ENCODE measurements at places on chromosomes 7 and 10. TPM values are rescaled to one million over a fixed set of nuclear protein-coding genes. Genes with fewer than 3 reads are reported as not detected.

Gene ZNF853
- 5.0 TPM for total RNA-seq

DNA sequence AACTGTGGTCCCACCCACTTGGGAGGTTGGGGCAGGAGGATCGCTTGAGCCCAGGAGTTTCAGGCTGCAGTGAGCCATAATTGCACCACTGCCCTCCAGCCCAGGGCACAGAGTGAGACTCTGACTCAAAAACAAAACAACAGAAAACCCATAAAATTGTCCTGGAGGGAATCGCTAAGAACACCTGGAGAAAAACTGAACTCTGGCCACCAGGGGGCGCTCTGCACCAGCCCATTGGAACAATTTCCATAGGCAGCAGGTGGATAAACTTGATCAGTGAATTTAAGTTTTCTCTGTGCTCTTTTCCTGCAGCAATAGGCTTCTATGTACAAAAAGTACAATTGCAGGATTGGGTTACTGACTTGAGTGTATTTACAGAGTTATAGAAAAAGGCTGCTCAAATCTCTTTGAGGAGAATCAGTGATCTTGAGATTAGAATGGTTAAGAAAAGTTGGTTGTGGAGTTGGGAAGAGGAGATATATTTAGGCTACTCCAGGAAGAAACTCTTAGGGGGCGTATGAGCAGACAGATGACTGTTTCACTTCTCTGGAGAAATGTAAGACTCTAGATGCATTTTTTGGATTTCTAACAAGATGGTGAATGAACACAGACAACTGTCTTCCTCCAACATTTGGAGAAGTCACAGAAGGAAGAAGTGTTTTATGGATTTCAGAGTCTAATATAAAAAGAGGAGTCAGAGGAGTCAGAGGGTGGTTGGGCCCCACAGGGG is 274.9 kb upstream of the GALNT17 start:
- H3K36me3 ChIP-seq = no peaks in the 10 kb centered on the region
- H3K4me1 ChIP-seq = no peaks in the 10 kb centered on the region
- H3K27me3 ChIP-seq = no peaks in the 10 kb centered on the region

DNA sequence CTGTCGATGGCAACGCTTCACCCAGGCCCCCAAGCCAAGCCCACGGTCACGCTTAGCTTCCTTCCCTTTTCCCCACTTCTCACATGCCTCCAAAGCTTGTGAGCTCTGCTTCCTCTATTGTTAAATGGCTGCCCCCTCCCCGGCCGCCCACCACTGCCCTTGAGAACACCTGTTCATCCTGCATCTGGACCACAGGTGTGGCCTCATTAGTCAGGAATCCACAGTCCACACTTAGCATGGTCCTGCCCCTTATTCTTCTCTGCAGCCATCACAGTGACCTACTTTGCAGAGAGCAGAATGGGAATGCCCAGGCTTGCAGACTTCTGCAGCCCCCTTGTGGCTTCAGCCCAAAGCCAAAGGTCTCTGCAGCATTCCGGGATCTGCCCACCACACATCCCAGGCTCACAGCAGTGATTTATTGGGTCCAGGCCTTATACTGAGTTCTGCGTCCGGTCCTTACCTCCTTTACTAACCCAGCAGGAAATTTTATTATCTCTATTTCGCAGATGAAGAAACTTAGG is 66.9 kb downstream of the PTPRE start:
- H3K27me3 ChIP-seq = no peaks in the 10 kb centered on the region
- H3K27ac ChIP-seq = no peak overlapping the region
- H3K36me3 ChIP-seq = no peaks in the 10 kb centered on the region
- H3K4me1 ChIP-seq = peaks cover 27% of the 10 kb centered on the region
- H3K4me3 ChIP-seq = no peak overlapping the region
- no peak for DNase-seq

DNA sequence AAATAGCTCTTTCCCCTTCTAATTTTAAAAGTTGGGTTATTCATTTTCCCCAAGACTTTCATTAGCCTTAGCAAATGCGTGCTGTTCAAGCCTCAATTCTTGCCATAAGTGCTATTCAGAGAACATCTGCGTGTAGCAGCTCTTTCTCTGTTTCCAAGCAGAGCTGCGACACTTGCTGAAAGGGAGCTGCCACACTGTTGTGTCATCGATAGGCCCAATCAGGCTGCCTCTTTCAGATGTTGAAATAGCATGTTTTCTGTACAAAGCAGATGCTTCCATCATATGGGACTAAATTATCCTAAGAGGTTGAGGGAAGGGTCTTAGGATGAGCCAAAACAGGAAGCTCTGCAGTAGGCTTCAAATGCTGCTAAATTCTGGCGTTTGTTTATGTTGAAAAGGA is 220.9 kb upstream of the CDC14C start:
- H3K27ac ChIP-seq = no peak overlapping the region
- no peaks in the 10 kb centered on the region for H3K36me3 ChIP-seq
- no peak overlapping the region for H3K4me3 ChIP-seq
- DNase-seq = no peak
- H3K4me1 ChIP-seq = no peaks in the 10 kb centered on the region
- H3K27me3 ChIP-seq = no peaks in the 10 kb centered on the region

Gene CNTNAP2
- total RNA-seq = 14.0 TPM
